Placental pericyte (primary cell): ENCODE measurements at places on chromosomes 12 and 14. TPM values are rescaled to one million over a fixed set of nuclear protein-coding genes. Genes with fewer than 3 reads are reported as not detected.

Gene SSTR1
- total RNA-seq, result 10.3 and 11.0 TPM in 2 replicates

Gene LRFN5
- total RNA-seq, result 0.22 and 3.6 TPM in 2 replicates

Gene KITLG
- 18.8 and 38.1 TPM in 2 replicates for total RNA-seq

Gene TEX52
- total RNA-seq, result not detected in 2 replicates

Gene TAS2R30
- 7.4 and 9.2 TPM in 2 replicates for total RNA-seq

Gene TC2N
- total RNA-seq, result under 0.01 and 0.14 TPM in 2 replicates

Gene CSRP2
- 23.4 and 30.4 TPM in 2 replicates for total RNA-seq

Gene BEGAIN
- under 0.01 and 0.14 TPM in 2 replicates for total RNA-seq

Gene VRTN
- total RNA-seq, result not detected in 2 replicates

Gene SLC25A47
- not detected in 2 replicates for total RNA-seq

Gene SLC5A8
- not detected in 2 replicates for total RNA-seq

Gene LRTM2
- not detected in 2 replicates for total RNA-seq

Gene WNT1
- total RNA-seq, result not detected in 2 replicates
